ENCODE measurements at places on chromosomes 16 and 17.
A peak's percentile ranks its signal among the peaks of the same experiment; 100 is the strongest.

DNA sequence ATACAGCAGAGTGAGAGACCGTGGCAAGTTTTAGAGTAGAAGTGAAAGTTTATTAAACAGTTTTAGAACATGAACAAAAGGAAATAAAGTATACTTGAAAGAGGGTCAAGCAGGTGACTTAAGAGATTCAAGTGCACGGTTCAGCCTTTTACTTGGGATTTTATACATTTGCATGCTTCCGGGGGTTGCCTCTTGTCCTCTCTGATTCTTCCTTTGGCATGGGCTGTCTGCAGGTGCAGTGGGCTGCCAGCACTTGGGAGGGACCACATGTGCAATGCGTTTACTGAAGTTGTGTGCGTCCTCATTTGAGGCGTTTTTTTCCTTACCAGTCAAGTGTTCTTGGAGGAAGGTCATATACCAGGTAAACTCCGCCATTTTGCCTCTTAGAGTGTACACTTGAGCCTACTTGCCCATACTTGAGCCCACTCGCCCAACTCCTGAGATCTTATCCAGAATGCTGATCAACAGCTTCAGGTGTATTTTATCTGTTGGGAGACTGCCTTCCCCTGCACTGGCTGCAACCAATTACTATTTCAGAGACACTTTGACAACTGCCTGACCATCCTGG is 195.2 kb downstream of the IRX5 start:
- no peak for ATAC-seq

DNA sequence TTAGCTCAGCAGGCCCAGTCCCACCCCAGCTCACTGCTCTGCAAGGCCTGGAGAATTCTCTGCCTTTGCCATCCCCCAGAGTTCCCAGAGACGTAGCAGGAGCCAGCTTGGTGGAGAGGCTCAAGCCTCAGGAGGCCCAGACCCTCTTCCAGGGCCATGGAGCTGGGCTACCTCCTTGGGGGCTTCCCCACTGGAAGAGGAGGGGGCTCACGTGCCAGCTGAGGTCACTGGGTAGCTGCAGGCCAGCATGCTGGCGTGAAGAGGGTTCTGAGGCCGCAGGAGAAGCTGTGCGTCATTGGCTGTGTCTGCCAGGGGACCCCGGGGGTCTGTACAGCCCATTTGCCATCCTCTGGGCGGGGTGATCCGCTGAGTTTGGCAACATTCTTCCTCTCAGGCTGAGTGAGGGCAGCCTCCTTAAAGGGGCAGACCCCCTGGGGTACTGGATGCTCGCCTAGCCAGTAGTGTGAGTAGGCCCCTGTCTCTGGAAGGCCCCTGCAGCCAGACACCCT is 131.6 kb downstream of the RAB11FIP4 start:
- ATAC-seq = no peak

GRCh38 chr16:84084570-84085270 is 32.0 kb downstream of the MBTPS1 start:
- ATAC-seq = peak; percentile 71

DNA sequence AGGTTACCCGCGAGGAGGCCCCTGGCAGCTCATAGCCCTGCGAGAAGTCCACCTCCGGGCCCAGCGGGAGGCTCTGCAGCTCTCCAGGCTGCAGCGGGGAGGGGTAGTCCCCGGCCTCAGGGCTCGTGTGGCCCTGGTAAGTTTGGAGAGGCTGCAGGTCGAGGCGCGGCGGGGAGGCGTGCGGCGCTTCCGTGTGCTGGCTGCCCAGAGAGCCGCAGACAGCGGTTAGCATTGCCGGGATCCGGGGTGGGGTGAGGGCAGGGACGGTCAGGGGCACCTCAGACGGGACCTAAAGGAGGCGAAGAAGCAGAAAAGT is 2.8 kb downstream of the SP6 start:
- no peak for ATAC-seq

GRCh38 chr17:68198931-68199836 is 48.7 kb upstream of the AMZ2 start:
- peak; percentile 18 for ATAC-seq
